Calu3 (cell line): ENCODE measurements at places on chromosomes 6 and 20. TPM values are rescaled to one million over a fixed set of nuclear protein-coding genes. Genes with fewer than 3 reads are reported as not detected.

Gene SULF2
- total RNA-seq = 112 and 120 TPM in 2 replicates

Gene ZNF76
- total RNA-seq = 52.0 and 60.0 TPM in 2 replicates

Gene MACROD2
- 28.1 and 29.4 TPM in 2 replicates for total RNA-seq

GRCh38 chr6:168385858-168386735 is 54.9 kb upstream of the SMOC2 start:
- no peaks in the 10 kb centered on the region for H3K27me3 ChIP-seq
- H3K27ac ChIP-seq = no peak overlapping the region
- no peak overlapping the region for H3K4me3 ChIP-seq

Gene MAPK14
- total RNA-seq = 59.5 and 60.9 TPM in 2 replicates

DNA sequence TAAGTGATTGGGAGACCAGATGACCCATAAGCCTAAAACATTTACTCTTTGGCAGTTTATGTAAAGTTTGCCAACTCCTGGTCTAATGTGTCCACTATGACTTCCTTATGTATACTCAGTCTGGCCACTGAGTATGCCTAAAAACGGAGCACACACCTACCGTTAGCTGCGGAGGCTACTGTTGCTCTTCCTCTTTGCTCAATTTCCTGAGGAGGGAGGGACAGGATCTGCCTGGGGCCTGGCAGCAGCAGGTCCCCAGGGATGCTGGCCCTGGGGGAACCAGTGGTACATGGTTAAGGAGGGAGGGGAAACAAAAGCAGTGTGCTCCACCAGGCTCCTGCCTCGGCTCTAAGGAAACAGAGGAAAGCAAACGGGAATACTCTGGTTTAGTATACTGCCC is 113.5 kb downstream of the CDYL start:
- H3K4me3 ChIP-seq = no peak overlapping the region
- no peak for DNase-seq
- H3K27ac ChIP-seq = no peak overlapping the region
- H3K4me1 ChIP-seq = no peaks in the 10 kb centered on the region
- no peaks in the 10 kb centered on the region for H3K27me3 ChIP-seq

Gene APOM
- total RNA-seq = 2.6 and 3.6 TPM in 2 replicates

Gene SAMD3
- not detected in 2 replicates for total RNA-seq

DNA sequence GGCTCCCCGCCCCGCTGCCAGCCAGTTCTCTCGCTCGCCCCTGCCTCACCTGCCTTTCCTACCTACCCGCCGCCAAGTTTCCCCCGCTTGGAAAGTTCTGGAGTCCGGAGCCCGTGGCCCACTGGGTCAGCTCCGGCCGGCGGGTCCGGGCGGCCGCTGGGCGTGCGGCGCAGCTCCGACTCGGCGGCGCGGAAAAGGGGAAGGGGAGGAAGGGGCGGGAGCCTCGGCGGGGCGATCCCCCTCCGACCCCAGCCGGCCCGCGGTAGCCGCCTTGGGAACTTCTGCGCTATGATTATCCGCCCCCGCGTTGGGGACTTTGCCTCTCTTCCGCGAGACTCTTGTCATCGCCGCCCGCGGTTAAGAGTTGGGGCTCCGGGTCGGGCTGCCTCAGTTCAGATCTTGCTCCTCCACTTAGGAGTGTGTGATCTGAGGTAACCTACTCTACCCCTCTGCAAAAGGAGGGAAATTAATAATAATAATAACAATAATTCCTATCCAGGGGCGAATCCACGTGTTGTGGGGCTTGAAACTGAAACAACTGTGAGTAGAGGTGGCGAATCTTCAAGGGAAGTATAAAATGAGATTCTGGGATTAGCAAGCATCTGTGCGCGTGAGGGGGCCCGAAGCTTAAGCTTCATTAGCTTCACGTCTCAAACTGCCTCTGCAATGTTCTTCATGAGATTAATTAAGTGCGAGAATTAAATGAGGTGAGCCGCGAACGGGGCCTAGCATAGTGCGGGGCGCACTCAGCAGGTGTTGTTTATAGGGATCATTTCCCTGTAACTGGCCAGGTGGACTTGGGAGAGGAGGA is 30.8 kb downstream of the SF3B5 start:
- H3K27me3 ChIP-seq = peaks cover 27% of the 10 kb centered on the region
- H3K36me3 ChIP-seq = peaks cover 15% of the 10 kb centered on the region
- peak overlapping the region; percentile 82 for H3K4me3 ChIP-seq
- peak; percentile 7 for DNase-seq
- no peak overlapping the region for H3K27ac ChIP-seq
- H3K4me1 ChIP-seq = peaks cover 8% of the 10 kb centered on the region

- peak overlapping the region; percentile 73 for H3K4me3 ChIP-seq
- peaks cover 24% of the 10 kb centered on the region for H3K27me3 ChIP-seq
- H3K4me1 ChIP-seq = peaks cover 22% of the 10 kb centered on the region
- H3K36me3 ChIP-seq = peaks cover 5% of the 10 kb centered on the region
Measured at GRCh38 chr6:4281341-4282293, 146.2 kb upstream of the ECI2 start.

- H3K27ac ChIP-seq = no peak overlapping the region
- H3K4me3 ChIP-seq = no peak overlapping the region
- no peaks in the 10 kb centered on the region for H3K27me3 ChIP-seq
- peaks cover 43% of the 10 kb centered on the region for H3K36me3 ChIP-seq
- H3K4me1 ChIP-seq = no peaks in the 10 kb centered on the region
Measured at GRCh38 chr20:41424546-41424945, 57.9 kb upstream of the EMILIN3 start.

- H3K36me3 ChIP-seq = peaks cover 5% of the 10 kb centered on the region
- H3K4me1 ChIP-seq = peaks cover 15% of the 10 kb centered on the region
- no peak overlapping the region for H3K27ac ChIP-seq
Measured at GRCh38 chr20:62228982-62229545, 9.0 kb upstream of the HRH3 start.

Gene RNF114
- 72.3 and 93.9 TPM in 2 replicates for total RNA-seq

DNA sequence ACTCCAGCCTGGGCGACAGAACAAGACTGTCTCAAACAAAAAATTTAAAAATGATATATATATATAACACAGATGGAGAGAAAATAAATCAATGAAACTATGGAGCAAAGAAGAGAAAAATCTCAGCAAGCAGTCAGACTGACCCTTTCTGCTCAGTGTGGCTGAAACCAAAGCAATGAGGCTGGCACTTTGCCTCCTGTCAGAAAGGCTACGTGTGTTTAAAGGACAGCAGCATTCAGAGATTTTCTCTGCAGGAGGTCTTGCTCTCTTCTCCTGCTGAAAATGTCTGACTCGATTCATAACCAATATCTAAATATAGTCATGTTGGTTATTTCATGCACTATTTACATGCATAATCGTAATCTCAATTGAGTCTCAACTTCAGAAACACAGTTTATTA is 527.0 kb upstream of the JARID2 start:
- no peaks in the 10 kb centered on the region for H3K27me3 ChIP-seq
- H3K27ac ChIP-seq = no peak overlapping the region
- no peak overlapping the region for H3K4me3 ChIP-seq
- peaks cover 6% of the 10 kb centered on the region for H3K36me3 ChIP-seq
- no peak for DNase-seq

GRCh38 chr20:33602826-33603590 is 59.1 kb upstream of the C20orf144 start:
- H3K27ac ChIP-seq = no peak overlapping the region
- no peaks in the 10 kb centered on the region for H3K36me3 ChIP-seq
- H3K4me3 ChIP-seq = no peak overlapping the region
- H3K27me3 ChIP-seq = no peaks in the 10 kb centered on the region
- no peaks in the 10 kb centered on the region for H3K4me1 ChIP-seq

DNA sequence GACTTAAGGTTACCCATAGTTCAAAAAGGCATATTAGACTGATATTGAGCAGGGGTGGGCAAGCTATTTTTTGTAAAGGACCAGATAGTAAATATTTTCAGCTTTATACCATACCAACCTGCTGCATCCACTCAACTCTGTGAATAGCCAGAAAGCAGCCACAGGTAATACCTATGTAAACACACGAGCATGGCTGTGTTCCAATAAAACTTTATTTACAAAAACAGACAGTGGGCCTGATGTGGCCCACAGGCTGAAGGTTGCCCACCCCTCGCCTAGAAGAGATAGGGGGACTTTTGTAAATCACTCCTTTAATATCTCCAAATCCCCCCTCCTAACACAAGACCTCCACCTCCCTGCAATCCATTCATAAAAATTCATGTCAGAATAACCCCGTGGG is 64.4 kb downstream of the PSMG4 start:
- H3K27ac ChIP-seq = no peak overlapping the region
- DNase-seq = no peak
- no peak overlapping the region for H3K4me3 ChIP-seq
- H3K36me3 ChIP-seq = no peaks in the 10 kb centered on the region

- DNase-seq = no peak
- peaks cover 2% of the 10 kb centered on the region for H3K4me1 ChIP-seq
- H3K27ac ChIP-seq = no peak overlapping the region
- no peaks in the 10 kb centered on the region for H3K27me3 ChIP-seq
Measured at GRCh38 chr6:14871221-14871620, 374.6 kb upstream of the JARID2 start.

DNA sequence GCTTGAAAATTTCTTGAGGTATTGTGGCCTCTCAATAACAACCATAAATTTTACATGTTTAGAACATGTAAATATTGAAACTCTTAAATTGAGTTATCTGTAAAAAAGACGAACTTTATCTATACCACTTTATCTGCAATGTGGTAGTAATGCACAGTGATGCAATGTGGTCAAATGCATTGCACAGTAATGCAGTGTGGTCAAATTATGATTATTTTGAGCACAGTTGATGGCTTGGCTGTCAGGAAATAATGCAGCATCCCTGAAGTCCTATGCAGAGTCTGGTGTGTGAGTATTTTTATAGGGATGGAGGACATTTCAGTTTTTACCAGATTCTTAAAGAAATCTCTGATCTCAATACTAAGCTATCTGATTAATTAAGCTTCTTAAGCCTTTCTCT is 5.1 kb downstream of the TTK start:
- peaks cover 8% of the 10 kb centered on the region for H3K4me1 ChIP-seq
- no peaks in the 10 kb centered on the region for H3K27me3 ChIP-seq
- no peak for DNase-seq

DNA sequence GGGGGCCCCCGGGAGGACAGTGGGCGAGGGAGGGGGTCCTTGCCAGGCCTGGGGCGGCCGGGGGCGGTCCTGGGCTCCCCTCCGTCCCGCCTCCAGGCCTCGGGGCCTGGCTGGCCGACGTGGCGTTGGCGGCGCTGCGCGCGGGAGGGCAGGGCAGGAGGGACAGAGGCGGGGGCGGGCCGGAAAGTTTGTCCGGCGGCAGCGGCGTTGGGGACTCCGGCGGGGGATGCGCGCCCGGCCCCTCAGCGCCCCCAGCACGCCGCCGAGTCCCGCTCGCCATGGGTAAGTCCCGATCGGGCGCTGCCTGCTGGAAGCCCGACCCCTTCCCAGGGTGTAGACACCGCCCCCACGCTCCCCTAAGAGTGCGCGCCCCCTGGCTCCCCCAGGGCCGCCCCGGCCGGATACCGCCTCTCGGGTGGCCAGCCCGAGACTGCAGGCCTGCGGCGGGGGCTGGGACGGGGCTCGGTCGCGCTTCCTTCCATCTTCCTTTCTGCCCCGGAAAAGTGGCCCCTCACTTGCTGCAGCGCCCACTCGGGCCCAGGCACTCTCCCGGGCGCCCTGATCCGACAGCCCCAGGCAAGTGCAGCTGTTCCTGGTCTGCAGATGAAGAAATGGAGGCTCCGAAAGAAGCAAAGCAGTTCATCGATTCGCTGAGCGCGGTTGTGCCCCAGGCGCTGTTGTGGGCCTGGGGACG is at the start of gene SLC2A10:
TSS of gene SLC2A10 (plus strand) at position 191 of the 694 bp plus-strand sequence. CDS start at position 279, 88 bp downstream.
- peak; percentile 85 for DNase-seq
- peak within 1 kb of the TSS; percentile 60 for H3K27ac ChIP-seq
- H3K4me1 ChIP-seq = peaks cover 39% of the 10 kb centered on the region
- peaks cover 26% of the 10 kb centered on the region for H3K36me3 ChIP-seq
- peak within 1 kb of the TSS; percentile 85 for H3K4me3 ChIP-seq

DNA sequence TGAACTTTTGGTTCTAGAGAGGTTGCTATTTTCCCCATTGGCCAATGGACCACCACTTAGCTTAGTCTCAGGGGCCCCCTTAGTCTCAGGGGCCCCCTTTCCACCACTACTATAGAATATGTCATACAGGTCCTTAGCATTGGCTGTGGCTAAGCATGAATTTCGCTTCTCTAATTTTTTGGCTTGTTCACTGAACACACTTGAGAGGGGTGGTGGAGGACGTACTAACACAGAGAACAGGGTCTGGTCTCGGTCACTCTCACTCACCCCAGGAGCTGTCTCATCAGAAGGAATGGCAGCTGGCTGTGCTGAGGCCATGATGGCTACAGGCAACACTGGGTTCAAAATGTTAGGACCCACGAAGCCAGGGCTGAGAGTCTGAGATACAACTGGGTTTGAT is 30.3 kb downstream of the ZNF318 start:
- peaks cover 7% of the 10 kb centered on the region for H3K4me1 ChIP-seq
- H3K4me3 ChIP-seq = no peak overlapping the region
- peaks cover 4% of the 10 kb centered on the region for H3K36me3 ChIP-seq
- H3K27ac ChIP-seq = no peak overlapping the region
- no peak for DNase-seq

GRCh38 chr6:110334423-110335180 is 23.5 kb downstream of the METTL24 start:
- no peak for DNase-seq
- no peaks in the 10 kb centered on the region for H3K36me3 ChIP-seq
- no peaks in the 10 kb centered on the region for H3K4me1 ChIP-seq
- no peak overlapping the region for H3K4me3 ChIP-seq
- H3K27me3 ChIP-seq = peaks cover 24% of the 10 kb centered on the region

DNA sequence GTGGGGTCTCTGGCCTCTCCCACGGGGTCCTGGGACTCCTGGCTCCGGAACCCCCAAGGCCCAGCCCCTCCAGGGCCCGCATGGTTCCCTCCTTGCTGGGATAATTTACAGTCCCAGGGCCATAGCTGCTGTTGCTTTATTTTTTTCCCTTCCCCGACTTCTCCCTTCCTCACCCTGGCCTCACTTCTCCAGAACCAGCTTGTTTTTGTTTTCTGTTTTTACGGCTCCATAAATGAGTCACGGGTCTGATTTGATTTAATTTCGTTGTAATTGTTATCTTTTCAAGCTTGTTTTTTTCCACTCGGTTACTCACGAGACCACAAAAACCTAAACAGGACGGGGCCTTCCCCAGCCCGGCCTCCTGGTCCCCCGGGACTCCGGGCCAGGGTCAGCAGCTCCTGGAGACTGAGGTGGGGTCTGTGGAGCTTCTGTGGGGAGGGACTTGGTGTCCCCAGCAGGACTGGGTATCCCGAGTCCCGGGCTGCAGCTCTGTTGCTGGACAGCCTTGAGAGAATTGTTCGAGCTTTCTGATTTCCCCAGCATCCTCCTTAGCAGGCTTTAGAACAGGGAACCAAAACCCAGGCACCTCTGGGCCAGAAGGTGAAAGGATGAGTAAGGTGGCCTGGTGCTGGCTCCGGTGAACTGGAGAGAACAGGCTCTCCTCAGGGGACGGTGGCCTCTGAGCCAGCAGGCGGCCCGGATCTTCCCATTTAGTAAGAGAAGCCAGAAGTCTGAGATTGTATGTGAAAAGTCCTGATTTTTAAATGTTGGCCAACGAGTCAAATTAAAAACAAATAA is 94.9 kb downstream of the CEBPB start:
- H3K36me3 ChIP-seq = peaks cover 8% of the 10 kb centered on the region
- H3K4me1 ChIP-seq = peaks cover 39% of the 10 kb centered on the region
- H3K4me3 ChIP-seq = no peak overlapping the region
- no peak for DNase-seq

GRCh38 chr6:159038914-159039884 is 5.6 kb downstream of the TAGAP start:
- peaks cover 4% of the 10 kb centered on the region for H3K36me3 ChIP-seq
- DNase-seq = no peak
- H3K4me1 ChIP-seq = peaks cover 20% of the 10 kb centered on the region
- H3K27ac ChIP-seq = no peak overlapping the region
- H3K4me3 ChIP-seq = no peak overlapping the region

Gene ADGB
- total RNA-seq = not detected in 2 replicates
